NCI-H1092 (cell line): ENCODE measurements at places on chromosomes 12 and 14.

- DNase-seq, result no peak
Measured at GRCh38 chr14:90291699-90292098, 35.3 kb downstream of the PSMC1 start.

GRCh38 chr14:43407706-43408105 lies 1099.4 kb downstream of the FSCB start:
- no peak for DNase-seq

GRCh38 chr12:42237853-42238239 lies 202 bp downstream of the YAF2 start:
- no peak for DNase-seq

GRCh38 chr14:97916669-97917568 lies 1119.7 kb downstream of the VRK1 start:
- DNase-seq, result no peak

DNA sequence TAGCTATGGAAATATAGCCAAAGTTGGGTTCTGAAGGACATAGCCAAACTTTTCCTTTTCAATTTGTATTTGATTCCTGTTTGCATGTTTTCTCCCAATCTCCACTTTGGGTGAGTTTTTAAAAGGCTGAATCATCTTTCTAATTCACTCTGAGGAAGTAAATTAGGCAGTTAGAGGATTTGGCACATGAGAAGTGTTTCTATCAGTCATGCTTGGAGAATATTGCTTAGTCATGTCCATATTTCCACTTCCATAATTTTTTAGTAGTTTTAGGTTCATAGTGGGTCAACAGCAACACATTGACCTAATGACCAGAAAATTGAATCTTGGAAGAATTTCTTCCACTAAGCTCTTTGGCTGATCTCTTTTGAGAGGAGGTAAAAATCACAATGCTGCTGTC lies 21.8 kb downstream of the IRAK3 start:
- no peak for DNase-seq

DNA sequence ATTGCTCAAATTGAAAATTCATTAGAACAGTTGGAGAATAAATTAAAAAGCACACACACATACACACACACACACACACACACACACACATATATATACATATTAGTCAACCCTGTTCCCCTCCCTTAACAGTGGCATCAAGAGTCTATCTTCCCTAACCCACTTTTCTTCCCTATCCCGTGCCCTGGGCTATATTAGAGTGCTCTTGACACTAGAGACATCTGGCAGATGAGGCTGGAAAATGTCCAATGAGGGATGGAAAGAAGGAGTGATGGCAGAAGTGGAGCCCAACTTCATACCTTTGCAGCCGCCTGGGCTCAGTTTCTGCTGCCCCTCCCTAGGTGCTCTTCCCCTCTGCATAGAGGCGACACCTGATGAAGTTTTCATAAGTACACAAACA lies 172.4 kb upstream of the NUDT4 start:
- DNase-seq, result no peak

DNA sequence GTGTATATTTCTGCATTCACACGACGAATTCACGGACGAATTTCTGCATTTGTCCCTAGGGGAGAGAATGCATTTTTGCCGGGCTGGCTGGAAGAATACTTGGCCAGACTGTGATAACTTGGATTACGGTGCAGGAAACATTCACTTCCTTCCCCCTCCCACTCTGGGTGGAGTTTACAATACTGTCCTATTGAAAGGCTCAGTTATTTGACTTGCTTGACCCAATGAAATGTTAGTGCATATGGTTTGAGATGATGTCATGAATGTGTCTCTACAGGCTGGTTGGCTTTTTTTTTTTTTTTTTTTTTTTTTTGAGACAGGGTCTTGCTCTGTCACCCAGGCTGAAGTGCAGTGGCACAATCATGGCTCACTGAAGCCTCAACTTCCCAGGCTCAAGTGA lies 90.7 kb upstream of the NOS1 start:
- DNase-seq, result no peak

- no peak for DNase-seq
Measured at GRCh38 chr12:108690542-108691174, 40.7 kb downstream of the CORO1C start.
